ENCODE measurements at places on chromosomes 1 and 21.
A peak's percentile ranks its signal among the peaks of the same experiment; 100 is the strongest.

DNA sequence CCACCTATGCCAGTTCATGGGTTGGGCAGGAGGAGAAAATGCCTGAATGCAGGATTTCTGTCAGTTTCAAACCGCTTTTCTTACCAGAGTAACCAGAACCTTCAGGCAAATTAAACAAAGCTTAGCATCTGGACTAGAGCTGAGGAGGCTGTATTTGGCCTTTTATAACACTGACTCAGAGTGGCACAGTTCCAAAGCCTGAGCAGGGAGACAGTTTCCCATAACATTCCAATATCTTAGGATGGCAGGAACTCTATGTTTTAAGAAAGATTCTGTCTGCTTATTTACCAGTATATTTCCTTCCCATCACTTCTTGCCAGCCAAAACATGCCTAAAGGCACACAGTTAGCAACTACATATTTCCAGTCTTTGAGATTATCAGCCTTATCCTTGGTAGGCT is 46.8 kb downstream of the UBR4 start:
- peaks cover 5% of the 10 kb centered on the region for H3K4me1 ChIP-seq
- no peak overlapping the region for H3K27ac ChIP-seq
- H3K4me3 ChIP-seq: no peak overlapping the region

DNA sequence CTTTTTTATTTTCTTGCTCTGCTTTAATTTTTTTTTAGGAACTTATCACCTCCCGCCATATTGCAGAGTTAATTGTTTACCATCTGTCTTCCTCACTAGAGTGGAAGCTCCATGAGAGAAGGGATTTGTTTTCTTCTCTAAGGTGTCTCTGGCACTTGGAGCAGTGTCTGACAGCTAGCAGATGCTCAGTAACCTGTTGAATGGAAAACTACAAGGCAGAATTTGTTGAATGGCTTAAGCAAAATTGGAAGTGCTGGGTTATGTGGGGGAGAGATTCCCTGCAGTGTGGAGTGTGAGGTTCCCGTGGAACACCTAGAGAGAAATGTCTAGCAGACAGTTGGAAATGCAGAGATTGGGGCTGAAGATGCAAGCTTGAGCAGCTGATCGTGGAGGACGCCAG is 59.5 kb upstream of the PARP1 start:
- no peak overlapping the region for H3K4me3 ChIP-seq
- no peak for DNase-seq
- H3K4me1 ChIP-seq: no peaks in the 10 kb centered on the region
- H3K27me3 ChIP-seq: no peaks in the 10 kb centered on the region

GRCh38 chr1:54417123-54417522 is 10.9 kb upstream of the SSBP3 start:
- H3K4me3 ChIP-seq: no peak overlapping the region
- DNase-seq: no peak
- H3K36me3 ChIP-seq: no peaks in the 10 kb centered on the region
- H3K4me1 ChIP-seq: peaks cover 6% of the 10 kb centered on the region
- no peak overlapping the region for H3K27ac ChIP-seq

- no peak overlapping the region for H3K27ac ChIP-seq
- H3K27me3 ChIP-seq: no peaks in the 10 kb centered on the region
- DNase-seq: no peak
- no peaks in the 10 kb centered on the region for H3K4me1 ChIP-seq
- no peak overlapping the region for H3K4me3 ChIP-seq
These were observed 10.9 kb downstream of the TAGLN2 start for GRCh38 chr1:159914252-159915018.

GRCh38 chr1:163187849-163188248 is 14.9 kb downstream of the RGS5 start:
- no peak for DNase-seq
- no peaks in the 10 kb centered on the region for H3K36me3 ChIP-seq
- H3K4me3 ChIP-seq: no peak overlapping the region
- H3K27ac ChIP-seq: peak overlapping the region; percentile 62
- no peaks in the 10 kb centered on the region for H3K27me3 ChIP-seq

DNA sequence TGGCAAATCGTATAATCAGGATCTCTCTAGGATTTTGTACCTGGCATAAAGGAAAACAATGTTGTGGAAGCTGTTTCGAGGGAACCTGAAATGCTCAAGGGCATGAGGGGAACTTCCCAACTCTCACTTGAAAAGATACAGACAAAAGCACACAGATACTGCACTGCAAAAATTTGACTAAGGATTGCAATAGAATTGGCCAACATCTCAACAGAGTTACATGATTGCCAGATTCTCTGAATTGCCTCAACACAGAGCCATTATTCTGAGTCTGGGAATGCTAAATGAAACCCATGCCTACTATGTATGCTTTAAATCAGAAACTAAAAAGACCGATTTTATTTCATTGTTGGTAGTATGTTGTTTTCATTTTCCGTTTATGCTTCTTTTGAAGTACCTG is 16.0 kb downstream of the KRTAP19-8 start:
- no peak for DNase-seq
- no peaks in the 10 kb centered on the region for H3K36me3 ChIP-seq
- no peak overlapping the region for H3K4me3 ChIP-seq
- no peaks in the 10 kb centered on the region for H3K27me3 ChIP-seq

DNA sequence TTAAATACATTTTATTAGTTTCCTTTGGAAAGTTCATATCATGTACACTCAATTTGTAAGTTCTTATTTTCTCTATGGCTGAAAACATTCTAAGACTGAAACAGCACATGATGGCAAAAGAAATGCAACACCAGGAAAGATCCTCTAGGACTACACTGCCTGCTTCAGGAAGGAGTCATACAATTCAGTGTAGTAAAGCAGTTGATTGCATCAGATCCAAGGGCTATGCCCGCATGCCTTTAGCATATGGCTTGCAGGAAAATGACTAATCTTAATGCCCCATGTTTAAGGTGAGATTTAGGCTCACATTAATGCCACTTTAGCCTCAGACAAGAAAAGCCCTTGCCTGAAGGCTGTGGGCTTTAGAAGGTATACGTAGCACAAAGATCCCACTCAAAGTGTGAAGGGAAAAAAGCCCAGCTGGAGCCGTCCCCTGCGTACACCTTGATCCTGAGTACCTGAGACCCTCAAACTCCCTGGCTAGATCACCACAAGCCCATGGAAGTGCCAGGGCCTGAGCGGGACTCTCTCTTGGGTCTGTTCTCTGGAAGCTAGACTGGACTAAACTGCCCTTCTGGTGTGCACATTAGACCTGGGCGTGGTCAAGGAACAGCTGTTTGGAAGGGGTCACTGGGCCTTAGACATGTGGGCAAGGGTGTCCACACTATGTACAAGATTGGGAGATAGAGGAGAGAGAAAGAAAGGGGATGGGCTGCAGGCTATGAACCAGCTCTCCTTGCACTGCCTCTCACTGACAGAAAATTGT is 52.9 kb downstream of the ESRRG start:
- H3K27ac ChIP-seq: no peak overlapping the region
- no peaks in the 10 kb centered on the region for H3K27me3 ChIP-seq

DNA sequence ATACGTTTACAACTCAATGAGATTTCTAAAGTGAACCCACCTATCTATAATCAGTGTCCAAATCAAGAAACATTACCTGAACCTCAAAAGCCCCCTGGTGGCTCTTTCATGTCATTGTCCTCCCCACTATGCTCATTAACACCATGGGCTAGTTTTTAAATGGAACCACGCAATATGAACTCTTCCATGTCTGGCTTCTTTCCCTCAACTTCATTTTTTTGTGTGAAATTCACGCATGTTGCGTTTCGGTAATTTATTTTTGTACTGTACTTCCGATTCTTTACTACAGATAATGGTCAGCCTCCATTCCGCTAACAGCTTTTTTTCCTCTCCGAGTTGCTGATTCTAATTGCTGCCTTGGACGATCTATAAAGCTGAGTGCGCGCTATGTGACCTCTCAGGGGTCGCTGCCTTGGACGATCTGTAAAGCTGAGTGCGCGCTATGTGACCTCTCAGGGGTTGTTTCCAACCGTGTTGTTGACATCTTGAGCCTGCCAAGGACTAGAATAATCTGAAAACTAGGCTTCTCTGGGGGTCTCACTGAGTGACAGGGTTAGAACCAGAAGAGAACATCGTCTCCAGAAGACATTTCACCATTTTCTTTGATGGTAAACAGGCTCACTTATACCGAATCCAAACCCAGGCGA is 1.1 kb upstream of the CACYBP start:
- DNase-seq: no peak
- peak overlapping the region; percentile 97 for H3K27ac ChIP-seq
- H3K4me3 ChIP-seq: peak overlapping the region; percentile 95
- no peaks in the 10 kb centered on the region for H3K36me3 ChIP-seq
- peaks cover 11% of the 10 kb centered on the region for H3K4me1 ChIP-seq
- no peaks in the 10 kb centered on the region for H3K27me3 ChIP-seq

DNA sequence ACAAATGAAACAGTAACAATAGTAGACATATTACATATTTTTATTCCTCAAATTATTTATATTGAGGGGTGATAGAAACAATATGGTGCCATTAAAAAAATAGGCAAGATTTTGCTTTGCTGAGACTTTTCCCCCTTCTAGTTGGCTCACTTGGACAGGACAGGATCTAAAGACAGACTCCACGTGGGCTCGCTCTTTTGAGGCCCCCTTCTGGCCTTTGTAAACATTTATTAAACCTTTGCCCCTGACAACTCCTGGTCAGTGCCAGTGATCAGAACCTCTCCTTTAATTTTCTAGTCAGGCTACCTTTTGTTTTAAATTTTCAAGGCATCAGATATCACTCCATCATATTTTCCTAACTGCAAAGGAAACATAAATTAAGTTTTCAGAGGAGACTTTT is 49.7 kb upstream of the IFI44L start:
- no peak overlapping the region for H3K27ac ChIP-seq
- no peak for DNase-seq
- no peaks in the 10 kb centered on the region for H3K27me3 ChIP-seq
- no peaks in the 10 kb centered on the region for H3K36me3 ChIP-seq
- H3K4me1 ChIP-seq: no peaks in the 10 kb centered on the region

DNA sequence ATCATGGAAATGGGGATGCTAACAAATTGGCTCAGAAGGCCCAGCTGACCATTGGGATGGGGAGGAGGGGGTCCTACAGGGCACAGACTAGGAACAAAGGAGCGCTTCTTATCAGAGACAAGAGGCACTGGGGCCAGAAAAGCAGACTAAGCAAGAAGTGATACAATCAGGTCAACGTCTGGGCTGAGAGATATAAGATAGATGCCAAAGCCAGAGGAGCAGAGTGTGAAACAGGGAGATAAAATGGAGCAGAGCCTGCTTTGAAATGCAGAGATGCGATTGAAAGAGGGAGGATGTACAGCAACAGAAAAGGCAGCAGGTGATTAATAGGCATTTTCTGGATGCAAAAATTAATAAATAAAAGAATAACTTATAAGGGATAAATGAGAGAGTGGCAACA is 127.5 kb upstream of the SAMSN1 start:
- no peak overlapping the region for H3K27ac ChIP-seq
- no peaks in the 10 kb centered on the region for H3K36me3 ChIP-seq
- DNase-seq: no peak
- H3K4me1 ChIP-seq: no peaks in the 10 kb centered on the region
- no peaks in the 10 kb centered on the region for H3K27me3 ChIP-seq
- no peak overlapping the region for H3K4me3 ChIP-seq

GRCh38 chr1:176626572-176627061 is 163.6 kb downstream of the PAPPA2 start:
- no peak for DNase-seq
- no peaks in the 10 kb centered on the region for H3K27me3 ChIP-seq
- H3K27ac ChIP-seq: no peak overlapping the region

DNA sequence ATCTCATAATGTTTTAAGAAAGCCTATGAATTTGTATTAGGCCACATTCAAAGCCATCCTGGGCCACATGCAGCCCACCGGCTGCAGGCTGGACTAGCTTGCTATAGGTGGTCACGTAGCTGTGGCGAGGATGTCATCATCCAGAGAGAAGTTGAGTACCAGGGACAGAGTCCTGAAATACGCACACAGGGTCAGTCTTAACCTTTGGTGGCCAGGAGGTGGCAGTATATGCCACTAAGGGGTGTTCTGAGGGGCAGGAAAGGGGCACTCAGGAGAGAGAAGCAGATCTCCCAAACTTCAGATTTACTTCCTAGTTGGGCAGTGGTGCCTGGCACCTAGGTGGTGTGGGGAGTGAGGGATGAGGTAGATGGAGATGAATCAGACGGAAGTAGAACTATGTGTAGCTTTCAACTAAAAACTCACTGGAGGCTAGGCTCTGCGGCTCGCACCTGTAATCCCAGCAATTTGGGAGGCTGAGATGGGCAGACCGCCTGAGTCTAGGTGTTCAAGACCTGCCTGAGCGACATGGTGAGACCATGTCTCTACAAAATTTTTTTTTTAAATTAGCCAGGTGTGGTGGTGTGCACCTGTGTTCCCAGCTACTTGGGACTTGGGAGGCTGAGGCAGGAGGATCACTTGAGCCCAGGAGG is 16.3 kb upstream of the CDK18 start:
- no peaks in the 10 kb centered on the region for H3K4me1 ChIP-seq
- no peak overlapping the region for H3K27ac ChIP-seq
- H3K36me3 ChIP-seq: no peaks in the 10 kb centered on the region
- no peak overlapping the region for H3K4me3 ChIP-seq
- H3K27me3 ChIP-seq: no peaks in the 10 kb centered on the region

DNA sequence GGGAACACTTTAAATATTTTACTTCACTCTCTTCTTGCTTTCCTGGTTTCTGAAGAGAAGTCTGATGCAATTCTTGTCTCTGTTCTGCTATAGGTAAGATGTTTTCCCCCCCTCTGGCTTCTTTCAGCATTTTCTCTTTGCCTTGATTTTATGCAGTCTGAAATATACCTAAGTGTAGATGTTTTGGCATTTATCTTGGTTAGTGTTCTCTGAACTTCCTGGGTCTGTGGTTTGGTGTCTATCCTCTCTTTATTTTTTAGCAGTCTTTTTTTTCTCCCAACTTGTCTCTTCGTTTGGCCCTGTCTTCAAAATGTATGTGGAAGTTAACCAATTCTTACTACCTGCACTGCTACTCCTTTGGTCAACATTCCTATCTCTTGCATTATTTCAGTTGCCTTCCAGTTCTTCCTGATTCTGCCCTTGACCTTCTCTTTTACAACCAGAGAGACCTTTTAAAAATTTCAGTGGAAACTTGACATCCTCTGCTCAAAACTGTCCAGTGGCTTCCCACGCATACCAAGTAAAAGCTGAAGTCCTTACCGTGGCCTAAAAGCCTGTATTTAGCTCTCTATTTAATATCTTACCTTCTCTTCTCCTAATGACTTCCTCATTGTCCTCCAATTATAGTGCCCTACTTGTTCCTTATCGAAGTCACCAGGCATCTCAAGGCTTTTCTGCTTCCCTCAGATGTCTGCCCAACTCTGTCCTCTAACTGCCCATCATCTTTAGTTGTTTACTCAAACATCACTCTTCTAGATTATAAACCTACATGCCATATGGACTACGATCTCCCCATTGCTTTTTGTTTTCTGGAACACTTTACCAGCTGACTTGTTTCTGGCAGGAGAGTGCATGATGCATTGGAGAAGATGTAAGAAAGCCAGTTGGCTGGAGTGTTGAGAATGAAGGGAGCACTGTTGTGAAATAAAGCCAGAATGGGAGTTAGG is 40.9 kb downstream of the RAP1A start:
- no peak overlapping the region for H3K4me3 ChIP-seq
- no peaks in the 10 kb centered on the region for H3K36me3 ChIP-seq
- DNase-seq: no peak
